ENCODE measurements at places on chromosomes 4 and X.

- no peak for DNase-seq
These were observed 584.3 kb upstream of the SMIM31 start for GRCh38 chr4:164169591-164169990.

DNA sequence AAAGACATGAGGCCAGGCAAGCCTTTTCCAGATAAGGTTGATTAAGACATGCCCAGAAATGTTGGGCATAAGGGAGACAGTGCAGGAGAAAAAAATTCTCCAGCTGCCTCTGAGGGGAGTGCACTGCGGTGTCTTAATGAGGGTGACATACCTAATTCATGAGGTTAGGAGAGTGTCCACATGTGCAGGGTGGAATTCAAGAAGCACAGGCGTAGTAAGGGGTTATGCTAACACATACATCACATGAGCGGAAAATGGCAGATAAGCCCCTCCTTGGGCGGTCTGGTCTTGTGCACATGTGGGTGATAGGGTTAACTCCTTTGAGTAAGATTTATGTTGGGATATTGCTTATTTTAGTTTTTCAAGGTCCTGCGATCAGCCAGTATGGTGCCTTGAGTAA lies 122.4 kb downstream of the PHKA2 start:
- no peak for DNase-seq

- DNase-seq = no peak
These were observed 92.9 kb upstream of the EDNRA start for GRCh38 chr4:147388018-147388417.

GRCh38 chr4:188275686-188276085 lies 136.4 kb downstream of the TRIML1 start:
- DNase-seq = no peak

DNA sequence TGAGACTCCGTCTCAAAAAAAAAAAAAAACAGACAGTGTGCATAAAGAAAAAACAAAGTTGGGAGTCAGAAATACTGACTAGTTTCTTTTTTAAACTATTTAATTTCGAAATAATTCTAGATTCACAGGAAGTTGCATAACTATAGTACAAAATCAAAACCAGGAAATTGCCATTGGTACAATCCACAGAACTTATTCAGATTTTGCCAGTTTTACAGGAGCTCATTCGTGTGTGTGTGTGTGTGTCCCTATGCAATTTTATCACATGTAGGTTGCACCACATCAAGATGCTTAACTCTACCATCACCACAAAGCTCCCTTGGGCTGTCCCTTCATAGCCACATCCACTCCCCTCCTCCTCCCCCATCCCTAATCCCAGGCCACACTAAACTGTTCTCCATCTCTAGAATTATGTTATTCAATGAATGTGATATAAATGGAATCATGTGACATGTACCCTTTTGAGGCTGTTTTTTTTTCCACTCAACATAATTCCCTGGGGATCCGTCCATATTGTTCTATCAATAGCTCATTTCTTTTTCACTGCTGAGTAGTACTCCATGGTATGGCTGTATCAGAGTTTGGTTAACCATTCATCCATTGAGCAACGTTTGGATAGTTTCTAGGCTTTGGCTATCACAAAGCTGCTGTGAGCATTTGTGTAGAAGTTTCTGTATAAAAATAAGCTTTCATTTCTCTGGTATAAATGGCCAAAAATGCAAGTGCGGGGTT lies 16.3 kb upstream of the DDX3X start:
- no peak for DNase-seq

DNA sequence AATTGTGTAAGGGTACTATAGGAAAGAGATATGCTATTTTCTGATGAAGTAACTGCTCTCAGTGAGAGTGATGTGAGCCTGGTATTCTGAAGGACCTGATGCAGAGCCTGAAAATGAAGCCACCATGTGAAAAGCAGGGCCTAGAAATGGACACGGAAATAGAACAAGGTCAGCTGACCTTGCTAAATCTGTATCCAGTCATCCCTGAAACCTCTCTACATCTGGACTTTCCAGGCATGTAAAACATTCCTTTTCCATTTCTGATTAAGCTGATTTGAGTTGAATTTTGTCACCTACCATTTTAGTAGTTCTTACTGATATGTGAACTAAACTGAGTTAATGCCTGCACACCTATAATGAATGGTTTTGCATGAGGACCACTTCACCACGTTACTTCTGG lies 72.4 kb upstream of the NEIL3 start:
- no peak for DNase-seq

DNA sequence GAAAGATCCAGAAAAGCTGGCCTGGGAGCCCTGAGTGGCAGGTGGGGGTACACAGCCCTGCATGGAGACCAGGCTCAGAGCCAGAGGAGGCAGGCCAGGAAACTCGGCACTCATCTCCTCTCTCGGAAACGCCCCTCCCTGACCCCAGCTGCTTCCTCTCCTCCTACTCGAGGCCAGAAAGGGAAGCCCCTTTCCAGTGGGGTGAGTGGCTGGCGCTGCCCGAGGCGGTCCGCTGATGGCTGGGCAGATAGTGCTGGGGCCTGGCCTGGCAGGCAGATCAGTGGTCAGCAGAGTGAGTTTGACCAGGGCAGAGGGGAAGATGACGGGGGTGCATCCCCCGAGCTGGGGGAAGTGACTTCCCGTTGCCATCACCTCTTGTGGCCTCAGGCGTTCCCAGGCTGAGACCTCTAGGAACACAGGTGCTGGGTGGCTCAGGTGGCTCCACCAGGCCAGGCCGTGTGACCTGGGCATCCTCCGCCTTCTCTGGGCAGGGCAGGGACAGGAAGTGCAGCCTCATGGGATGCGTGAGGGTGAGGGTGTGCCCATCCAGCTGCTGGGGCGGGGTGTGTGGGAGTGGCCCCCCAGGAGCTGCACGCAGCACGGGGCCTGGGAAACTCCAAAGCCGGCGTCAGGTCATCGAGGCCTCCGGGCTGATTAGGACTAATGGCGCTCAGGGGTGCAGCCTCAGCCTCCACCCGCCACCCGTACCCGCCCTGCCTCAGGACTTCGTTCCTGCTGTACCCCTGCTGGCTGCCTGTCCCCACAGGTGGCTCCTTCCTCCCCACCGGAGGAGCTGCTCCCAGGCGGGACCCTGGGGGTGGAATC lies 5.7 kb downstream of the SH3BP2 start:
- DNase-seq = peak; percentile 68

GRCh38 chr4:155807021-155807420 lies 48.2 kb downstream of the GUCY1B1 start:
- DNase-seq = no peak

GRCh38 chr4:145418739-145419138 lies 62.9 kb upstream of the SMAD1 start:
- no peak for DNase-seq

GRCh38 chr4:2878346-2878745 lies 34.7 kb downstream of the ADD1 start:
- DNase-seq = no peak

DNA sequence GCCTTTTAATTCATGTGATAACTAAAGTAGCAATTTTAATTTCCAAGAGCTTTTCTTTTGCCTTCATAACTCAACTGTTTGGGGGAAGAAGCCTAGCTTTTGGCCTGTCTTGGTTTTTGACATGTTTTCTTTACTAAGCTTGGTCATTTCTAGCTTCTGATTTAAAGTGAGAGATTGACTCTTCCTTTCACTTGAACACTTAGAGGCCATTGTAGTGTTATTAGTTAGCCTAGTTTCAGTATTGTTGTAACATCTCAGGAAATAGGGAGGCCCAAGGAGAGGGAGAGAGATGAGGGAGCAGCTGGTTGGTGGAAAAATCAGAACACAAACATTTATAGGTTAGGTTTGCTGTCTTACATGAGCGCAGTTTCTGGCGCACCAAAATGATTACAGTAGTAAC lies 44.8 kb downstream of the DCLK2 start:
- DNase-seq = no peak

GRCh38 chr4:140633124-140633523 lies 64.4 kb upstream of the UCP1 start:
- DNase-seq = no peak

GRCh38 chr4:2647403-2648158 lies 108.6 kb downstream of the TNIP2 start:
- DNase-seq = no peak

- peak; percentile 51 for DNase-seq
These were observed 98.1 kb upstream of the OTUD4 start for GRCh38 chr4:145278341-145279121.

GRCh38 chrX:20515841-20516461 lies 249.2 kb upstream of the RPS6KA3 start:
- peak; percentile 17 for DNase-seq

DNA sequence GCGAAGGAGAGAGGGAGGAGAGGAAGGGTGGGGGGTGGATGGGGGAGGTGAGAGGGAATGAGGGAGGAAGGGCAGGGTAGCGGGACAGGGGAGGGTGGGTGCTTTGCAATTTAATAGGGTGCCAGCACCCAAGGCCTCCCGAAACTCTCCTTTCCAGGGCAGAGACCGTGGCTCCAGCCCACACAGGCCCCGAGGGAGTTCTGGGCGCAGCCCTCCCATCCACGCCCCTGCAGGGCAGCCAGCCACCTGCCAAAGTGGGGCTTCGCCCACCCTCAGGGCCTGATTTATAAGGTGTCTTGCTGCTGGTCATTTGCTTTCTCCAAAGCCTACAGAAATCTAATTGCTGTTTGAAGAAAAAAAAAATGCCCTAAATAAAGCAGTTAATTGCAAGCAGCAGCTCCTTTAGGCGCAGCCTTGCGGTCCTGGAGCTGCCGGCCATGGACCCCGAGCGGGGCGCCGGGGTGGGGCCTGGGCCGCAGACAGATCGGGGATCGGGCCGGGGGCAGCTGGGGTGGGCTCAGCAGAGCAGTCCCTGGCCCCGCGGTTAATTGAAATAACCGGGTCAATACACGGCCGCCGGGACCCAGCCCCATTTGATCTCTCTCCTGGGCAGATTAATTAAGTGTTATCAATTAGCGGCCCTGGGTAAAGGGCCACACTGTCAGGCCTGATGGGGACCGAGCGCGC lies 106.0 kb upstream of the NKX1-1 start:
- DNase-seq = no peak

- DNase-seq = no peak
These were observed 2.2 kb upstream of the APELA start for GRCh38 chr4:164874789-164875188.

DNA sequence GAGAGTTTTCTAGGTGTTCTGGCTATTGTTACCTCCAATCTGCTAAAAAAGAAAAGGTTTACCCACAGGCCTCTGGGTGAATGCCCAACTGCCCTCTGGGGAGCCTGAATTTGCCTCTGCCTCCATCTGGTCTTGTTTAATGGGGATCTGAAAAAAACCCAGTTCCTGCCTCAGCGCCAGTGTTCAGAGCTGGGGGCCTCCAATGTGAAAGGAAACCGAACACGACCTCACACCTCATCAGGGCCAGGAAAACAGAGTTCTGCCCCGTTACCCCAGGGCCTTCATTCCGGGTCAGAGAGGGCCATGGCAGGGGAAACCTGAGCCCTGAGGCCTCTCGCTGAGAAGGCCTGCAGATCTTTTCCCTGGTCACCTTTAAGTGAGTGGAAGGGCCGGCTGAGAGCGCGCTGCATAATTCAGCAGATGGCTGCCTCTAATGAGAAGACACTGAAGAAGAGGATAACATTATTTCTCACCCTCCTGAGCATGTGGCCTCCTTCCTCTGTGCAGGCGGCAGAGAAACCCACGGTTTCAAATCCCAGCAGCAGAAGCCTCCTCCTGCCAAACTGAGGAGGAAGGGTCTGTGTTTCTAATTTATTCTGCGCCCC lies 6.8 kb downstream of the SEPTIN6 start:
- DNase-seq = no peak

- no peak for DNase-seq
These were observed 66.7 kb downstream of the GPM6A start for GRCh38 chr4:175745329-175745728.

GRCh38 chr4:58561170-58561569 lies 1451.0 kb upstream of the IGFBP7 start:
- DNase-seq = no peak

GRCh38 chr4:175369087-175369486 lies 443.0 kb downstream of the GPM6A start:
- no peak for DNase-seq

DNA sequence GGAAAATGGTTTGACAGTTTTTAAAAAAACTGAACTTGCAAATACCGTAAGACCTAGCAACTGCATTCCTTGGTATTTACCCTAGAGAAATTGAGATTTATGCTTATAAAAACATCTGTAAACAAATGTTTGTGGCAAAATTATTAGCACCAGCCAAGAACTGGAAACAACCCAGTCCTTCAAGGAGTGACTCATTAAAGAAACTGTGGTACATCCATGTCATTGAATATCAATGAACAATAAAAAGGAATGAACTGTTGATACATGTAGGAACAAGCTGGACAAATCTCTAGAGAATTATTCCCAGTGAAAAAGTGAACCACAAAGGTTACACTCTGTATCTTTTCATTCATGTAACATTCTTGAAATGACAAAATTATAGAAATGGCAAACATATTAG lies 240.2 kb upstream of the ADAMTS3 start:
- no peak for DNase-seq

- DNase-seq = no peak
These were observed 51.3 kb downstream of the RTL9 start for GRCh38 chrX:110409925-110410324.

GRCh38 chr4:158875455-158875854 lies 106.6 kb downstream of the FNIP2 start:
- DNase-seq = no peak

DNA sequence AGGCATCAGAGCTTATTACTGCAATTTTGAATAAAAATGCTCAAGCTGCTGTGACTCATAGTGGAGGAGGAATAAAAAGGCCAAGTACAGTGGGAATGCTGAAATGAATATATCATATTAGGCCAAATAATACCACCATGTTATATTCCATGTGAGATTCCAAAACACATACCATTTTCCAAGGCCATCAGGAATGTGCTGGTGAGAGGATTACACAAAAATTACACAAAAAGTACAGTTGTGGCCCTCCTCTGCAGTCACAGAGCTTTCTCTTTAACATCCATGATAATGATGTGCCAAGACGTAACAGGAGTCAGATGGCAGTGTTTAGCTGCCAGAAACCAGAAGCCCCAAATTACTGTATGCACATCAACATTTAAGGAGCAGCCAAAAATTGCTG lies 153.5 kb downstream of the PCDH18 start:
- DNase-seq = no peak

- DNase-seq = no peak
These were observed 3.2 kb downstream of the SLC9A7 start for GRCh38 chrX:46755671-46756070.

- no peak for DNase-seq
These were observed 39.3 kb downstream of the TAPT1 start for GRCh38 chr4:16186986-16187385.

DNA sequence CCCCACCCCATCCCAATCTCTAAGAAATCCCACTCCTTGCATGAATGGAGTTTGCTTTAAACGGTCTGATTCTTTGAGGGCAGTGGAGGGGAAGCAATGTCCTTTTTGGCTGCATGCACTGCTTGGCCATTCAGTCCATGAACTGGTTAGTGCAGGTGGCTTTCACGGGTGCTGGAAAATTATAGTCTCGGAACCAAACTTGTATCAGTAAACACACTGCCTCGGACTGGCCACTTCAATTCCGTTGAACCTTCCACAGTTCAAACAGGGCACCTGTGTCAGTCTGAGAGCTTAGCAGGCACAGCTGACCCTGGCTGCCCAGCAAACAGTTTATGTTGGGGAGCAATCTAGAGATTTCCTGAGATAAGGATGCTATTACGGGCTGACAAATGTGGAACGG lies 255.6 kb downstream of the DHX15 start:
- no peak for DNase-seq

All from GM13977 (cell line).